ENCODE measurements at places on chromosomes 1 and 21.
A peak's percentile ranks its signal among the peaks of the same experiment; 100 is the strongest.

GRCh38 chr21:42095581-42095980 is 24.5 kb downstream of the UMODL1 start:
- DNase-seq: no peak

DNA sequence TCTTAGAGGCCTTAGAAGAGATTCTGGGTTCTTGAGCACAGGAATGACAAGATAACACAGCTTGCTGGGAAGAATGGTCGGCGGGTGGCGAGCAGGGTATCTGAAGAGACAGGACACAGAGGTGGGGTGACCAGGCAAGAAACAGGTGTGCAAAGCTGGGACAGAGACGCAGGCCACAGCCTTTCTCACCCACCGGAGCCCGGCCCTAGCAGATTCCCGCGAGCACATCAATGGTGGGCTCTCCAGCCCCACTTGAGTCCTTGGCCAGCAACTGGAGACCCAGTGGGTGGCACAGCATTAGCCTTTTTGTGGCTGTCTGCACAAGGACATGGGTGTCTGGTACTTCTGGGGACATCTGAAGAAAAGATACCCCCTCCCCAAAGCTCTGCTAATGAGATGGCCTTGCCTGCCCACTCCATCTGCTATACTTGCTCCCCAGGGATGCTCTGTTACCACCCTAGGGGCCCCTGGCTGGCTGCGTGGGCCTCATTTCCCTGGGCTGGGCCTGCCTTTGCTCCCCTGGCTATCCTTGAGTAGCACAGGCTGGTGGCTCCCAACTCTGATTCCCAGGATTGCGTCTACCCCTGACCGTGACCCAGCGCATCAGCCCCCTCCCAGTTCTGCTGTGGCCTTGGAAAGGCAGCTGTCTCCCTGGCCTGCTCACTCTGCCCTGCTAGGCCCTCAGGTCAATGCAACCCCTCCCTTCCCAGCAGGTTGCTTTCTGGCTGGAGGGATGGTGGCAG is 127.2 kb upstream of the ADAR start:
- no peak for DNase-seq

GRCh38 chr1:43042773-43043457 is 84.2 kb upstream of the SLC2A1 start:
- DNase-seq: no peak

GRCh38 chr1:214466403-214467077 is 84.9 kb downstream of the PTPN14 start:
- no peak for DNase-seq

DNA sequence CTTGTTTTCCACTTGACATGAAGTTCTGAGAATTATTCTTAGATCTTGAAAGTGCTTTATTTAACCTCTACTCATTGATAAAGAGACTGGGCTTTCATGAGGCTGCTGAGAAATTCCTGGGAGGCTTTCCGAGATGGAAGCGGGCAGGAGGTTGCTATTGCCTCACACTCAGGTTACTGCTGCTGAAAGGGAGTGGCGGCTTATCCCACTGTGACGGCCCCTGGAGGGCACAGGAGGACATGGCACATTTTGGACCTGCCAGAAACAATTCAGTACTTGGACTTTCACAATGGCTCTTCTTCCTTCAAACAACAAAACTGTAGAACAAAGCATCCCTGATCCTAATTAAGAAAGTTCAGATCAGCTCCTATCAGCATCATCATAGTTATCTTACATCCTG is 16.2 kb upstream of the MARK1 start:
- DNase-seq: no peak

GRCh38 chr1:85495556-85495955 is 30.6 kb upstream of the DDAH1 start:
- peak; percentile 5 for DNase-seq

GRCh38 chr1:180970333-180971079 is 52.2 kb downstream of the STX6 start:
- DNase-seq: no peak

GRCh38 chr1:155141749-155142148 is 1.4 kb upstream of the DPM3 start:
- DNase-seq: no peak

GRCh38 chr1:227782226-227782625 is 33.2 kb upstream of the PRSS38 start:
- DNase-seq: no peak

- no peak for DNase-seq
These were observed 74.7 kb downstream of the HSPA13 start for GRCh38 chr21:14308234-14308633.

GRCh38 chr1:42838482-42839190 is 7.8 kb upstream of the ZNF691 start:
- DNase-seq: no peak
